Naive thymus-derived CD8-positive, alpha-beta T cell (primary cell): ENCODE measurements at places on chromosomes 7 and 10. TPM values are rescaled to one million over a fixed set of nuclear protein-coding genes. Genes with fewer than 3 reads are reported as not detected.

GRCh38 chr7:13560441-13560840 is 429.0 kb downstream of the ETV1 start:
- no peak for DNase-seq

GRCh38 chr7:155131090-155131489 is 61.0 kb downstream of the HTR5A start:
- DNase-seq: no peak

GRCh38 chr10:103055105-103055504 is 137.0 kb downstream of the CNNM2 start:
- DNase-seq: no peak

DNA sequence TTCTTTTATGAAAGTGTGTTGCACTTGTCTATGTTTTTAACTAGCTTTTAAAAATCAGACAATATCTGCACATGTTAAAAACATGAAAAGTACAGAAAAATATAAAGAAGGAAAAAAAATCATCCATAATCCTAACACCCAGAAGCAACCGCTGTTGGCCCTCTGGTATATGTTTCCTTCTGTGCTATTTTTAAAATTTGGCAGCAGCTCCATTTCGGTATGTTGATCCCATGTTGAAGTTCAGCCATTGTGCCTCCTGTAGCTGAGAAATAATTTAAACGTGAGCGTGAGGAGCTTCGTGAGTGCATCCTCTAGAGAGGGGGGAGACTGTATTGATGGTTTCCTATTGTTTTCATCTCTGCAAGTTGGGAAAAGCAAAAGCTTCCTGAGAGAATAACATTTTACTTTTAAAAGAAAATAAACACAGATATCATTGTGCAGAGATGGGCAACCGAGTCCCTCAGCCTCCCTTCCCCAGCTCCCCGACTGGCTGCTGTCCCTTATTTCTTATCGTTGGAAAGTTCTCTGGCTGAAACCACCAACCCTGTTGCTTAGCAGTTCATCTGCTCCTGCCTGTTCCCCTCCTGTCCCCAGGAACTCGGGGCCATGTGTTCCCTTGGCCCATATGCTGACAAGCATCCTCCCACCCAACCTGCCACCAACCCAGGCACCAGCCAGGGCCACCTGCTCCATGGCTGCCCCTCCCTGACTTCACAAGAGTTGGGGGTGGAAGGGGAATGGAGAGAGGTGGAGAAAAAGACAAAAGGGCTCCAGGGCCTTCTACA is 499.1 kb upstream of the PODXL start:
- no peak for DNase-seq

- no peak for DNase-seq
Observed at GRCh38 chr7:4065190-4065589, 616.9 kb upstream of the FOXK1 start.

DNA sequence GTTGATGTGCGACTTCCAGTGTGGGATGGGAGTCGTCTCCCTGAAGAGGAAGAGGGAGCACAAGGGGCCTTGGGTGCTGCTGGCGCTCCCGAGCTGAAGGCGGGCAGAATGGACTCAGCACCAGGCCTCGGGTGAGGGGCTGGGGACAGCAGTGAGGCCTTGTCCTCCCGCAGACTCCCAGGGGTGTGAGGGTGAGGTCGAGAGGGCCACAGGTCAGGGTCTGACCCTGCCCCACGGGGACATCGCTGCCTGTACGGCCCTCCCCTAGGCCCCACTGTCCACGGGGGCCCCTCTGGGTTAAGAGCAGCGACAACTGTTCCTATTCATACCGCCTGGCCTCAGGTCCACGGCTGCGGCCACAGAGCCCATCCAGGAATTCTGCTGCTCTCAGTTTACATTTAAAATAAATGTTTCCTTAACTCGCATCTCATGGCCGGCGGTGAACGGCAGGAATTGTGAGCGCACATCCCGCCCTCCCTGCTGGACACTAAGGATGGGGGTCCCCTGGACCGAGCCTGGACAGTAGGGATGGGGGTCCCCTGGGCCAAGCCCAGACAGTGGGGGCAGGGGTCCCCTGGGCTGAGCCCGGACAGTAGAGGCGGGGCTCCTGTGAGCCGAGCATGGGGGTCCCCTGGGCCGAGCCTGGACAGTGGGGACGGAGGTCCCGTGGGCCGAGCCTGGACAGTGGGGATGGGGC is 61.7 kb downstream of the PDGFA start:
- no peak for DNase-seq

The CSGALNACT2 gene
- polyA plus RNA-seq: 20.0 TPM

The LFNG gene
- 0.54 TPM for polyA plus RNA-seq

DNA sequence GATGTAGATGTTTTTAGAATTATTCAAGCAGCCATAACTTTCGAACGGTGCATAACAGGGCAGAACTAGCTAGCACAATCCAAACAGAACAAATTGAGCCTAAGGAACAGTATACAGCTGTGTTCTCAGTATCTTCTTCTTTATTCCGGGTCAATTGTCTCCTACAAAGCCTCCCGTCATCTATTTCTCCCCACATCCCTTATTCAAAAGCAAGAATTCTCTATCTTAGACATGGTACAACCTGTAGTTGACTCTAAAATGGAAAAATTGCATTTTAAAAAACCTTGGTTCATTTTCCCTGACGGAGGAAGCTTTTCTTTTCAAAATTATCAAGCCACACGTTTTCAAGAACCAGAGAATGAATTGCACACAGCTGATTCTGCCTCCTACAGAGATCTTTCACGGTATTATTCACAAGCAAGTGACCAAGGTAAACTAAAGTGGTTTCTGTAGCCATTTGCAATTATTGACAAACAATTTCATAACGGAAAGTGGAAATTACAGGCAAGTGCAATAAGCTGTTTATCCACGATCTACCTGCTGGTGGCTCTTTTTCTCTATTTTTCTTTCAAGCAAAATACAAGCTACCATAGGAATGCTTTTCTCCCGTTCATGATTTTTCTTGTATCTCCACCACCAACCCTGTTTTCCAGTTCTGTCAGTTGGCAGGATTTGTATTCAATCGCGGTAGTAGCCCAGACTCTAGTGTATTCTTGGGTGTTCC is 2.3 kb downstream of the GRM8 start:
- no peak for DNase-seq

GRCh38 chr7:48611993-48612392 is 312.4 kb upstream of the CDC14C start:
- DNase-seq: no peak

DNA sequence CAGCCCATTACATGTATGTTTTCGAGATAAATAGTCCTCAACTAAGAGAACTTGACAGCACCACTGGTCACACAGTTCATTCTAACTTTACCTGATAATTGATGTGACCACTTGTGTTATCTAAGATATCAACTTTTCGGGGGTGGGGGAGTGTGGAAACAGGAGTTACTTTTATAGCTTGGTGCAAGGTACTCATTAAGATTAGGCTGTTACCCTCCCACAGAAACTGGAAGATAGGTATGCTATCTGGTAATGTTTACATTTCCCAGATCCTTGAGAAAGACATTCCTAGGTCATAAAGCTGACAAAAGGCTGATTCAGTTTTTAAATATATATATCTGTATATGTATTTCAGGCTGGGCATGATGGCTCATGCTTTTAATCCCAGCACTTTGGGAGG is 11.1 kb downstream of the ERVW-1 start:
- DNase-seq: no peak

DNA sequence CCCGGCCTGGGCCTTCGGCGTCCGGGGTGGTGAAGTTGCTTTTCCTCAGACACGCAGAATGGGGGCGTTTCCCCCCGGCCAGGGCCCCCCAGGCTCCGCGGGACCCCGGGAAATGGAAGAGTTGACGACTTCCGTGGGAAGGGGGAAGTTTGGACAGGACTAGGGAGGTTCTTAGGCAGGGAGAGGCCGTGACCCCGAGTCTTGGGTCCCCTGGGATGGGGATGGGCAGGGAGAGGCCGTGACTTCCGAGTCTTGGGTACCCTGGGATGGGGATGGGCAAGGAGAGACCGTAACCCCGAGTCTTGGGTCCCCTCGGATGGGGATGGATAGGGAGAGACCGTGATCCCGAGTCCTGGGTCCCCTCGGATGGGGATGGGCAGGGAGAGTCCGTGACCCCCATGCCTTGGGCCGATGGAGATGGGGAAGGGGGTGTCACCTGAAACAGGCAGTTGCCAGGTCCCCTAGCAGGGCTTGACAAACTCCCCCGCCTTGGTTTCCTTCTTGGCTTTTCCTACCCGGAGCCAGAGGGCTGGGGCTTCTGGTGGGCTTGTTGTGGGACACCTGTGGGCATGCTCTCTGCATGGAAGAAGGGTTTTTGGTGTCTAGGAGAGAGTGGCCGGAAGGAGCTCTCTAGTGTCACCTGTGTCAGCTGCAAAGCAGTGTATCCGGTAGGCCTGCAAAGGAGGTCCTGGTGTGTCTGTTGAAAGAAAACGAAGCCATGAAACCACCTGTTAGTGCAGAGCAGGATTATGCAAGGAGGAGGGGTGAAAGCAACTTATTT is 1.1 kb downstream of the TRRAP start:
- DNase-seq: peak; percentile 84

GRCh38 chr10:23203369-23204325 is 11.5 kb downstream of the PTF1A start:
- DNase-seq: no peak

- DNase-seq: no peak
Observed at GRCh38 chr10:69332278-69333010, 54.1 kb downstream of the HK1 start.

The PON1 gene
- not detected for polyA plus RNA-seq

The CBX3 gene
- 113 TPM for polyA plus RNA-seq

The GCK gene
- polyA plus RNA-seq: 4.8 TPM

The OPALIN gene
- polyA plus RNA-seq: not detected

- DNase-seq: no peak
Observed at GRCh38 chr10:72506474-72506873, 119.4 kb downstream of the MICU1 start.

The CALCR gene
- not detected for polyA plus RNA-seq
